ENCODE measurements at places on chromosomes 2 and 18.

- DNase-seq: no peak
Measured at GRCh38 chr2:86520153-86520552, 43.1 kb downstream of the CHMP3 start.

- no peak for DNase-seq
Measured at GRCh38 chr2:237909801-237910475, 50.5 kb downstream of the RAMP1 start.

GRCh38 chr2:1450915-1451314, 37.7 kb downstream of the TPO start:
- DNase-seq: no peak

DNA sequence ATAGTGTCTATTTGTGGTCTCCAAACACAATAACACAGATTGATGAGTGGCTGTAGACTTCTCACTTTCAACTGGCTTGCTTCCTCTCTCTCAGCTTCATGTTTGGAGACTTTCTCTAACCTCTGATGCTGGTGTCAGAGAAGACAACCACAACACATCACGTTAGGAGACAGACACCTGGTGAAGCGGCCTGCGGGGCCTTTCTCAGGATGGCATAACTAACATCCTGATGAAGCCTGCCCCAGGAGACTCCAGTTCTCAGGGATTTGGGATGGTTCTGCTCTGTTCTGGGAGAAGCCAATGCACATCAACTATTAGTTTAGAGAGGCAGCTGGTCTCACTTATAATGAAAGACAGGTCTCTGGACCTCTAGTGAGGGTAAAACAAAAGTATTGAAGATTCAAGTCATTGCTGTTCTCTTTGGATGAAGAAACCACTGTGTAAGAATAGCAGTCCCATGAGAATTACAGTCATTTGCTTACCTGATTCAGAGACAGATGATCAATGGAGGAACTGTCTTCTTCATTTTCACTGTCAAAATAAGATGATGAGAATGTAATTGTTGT, 2.0 kb downstream of the IL1A start:
- DNase-seq: no peak

- DNase-seq: no peak
Measured at GRCh38 chr2:223890721-223891120, 53.3 kb upstream of the AP1S3 start.

DNA sequence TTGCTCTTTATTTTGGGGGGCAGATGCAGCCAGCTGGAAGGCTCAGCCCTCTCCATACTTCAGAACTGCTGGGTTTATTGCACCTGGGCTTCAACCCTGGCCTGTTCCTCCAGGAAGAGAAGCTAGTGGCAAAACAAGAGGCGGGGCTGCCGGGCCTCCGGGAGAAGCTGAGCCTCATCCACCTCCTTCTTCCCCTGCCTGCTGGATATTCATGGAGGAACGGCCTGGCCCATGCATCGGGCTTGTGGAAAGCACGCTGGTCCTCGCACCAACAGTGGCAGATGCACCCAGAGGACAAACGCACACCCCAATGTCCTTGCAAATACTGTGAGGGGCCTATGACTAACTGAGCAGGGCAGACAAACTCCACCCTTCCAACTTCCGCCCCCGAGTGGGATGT, 30.6 kb downstream of the FAM178B start:
- no peak for DNase-seq

All from stimulated activated CD8-positive, alpha-beta memory T cell treated with anti-CD3 and anti-CD28 coated beads, Interleukin-12 subunit alpha, Interleukin-12 subunit beta, amount 100 ng/mL, for 1 hour (primary cell).